ENCODE measurements at places on chromosomes 2 and 18. TPM values are rescaled to one million over a fixed set of nuclear protein-coding genes. Genes with fewer than 3 reads are reported as not detected.

Gene GALNT5
- not detected for total RNA-seq

DNA sequence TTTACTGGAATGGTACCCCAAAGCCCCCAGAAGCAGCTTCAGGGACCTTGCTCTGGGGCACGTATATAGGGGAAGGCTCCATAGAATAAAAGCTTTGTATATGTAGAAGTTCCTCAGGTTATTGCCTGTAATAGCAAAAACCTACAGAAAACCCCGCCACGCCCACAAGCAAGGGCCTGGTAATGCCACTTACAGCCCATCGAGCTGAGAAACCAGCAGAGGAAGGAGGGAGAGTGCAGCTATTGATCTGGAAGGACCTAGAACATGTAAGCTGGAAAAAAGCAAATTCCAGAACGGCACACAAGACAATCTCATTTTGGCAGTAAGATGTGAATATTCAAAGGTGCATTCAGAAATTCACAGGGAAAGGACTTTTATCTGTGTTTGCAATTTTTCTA, 15.8 kb downstream of the HS1BP3 start:
- no peak for DNase-seq
- peaks cover 2% of the 10 kb centered on the region for H3K36me3 ChIP-seq
- H3K27me3 ChIP-seq = no peaks in the 10 kb centered on the region
- H3K27ac ChIP-seq = no peak overlapping the region

DNA sequence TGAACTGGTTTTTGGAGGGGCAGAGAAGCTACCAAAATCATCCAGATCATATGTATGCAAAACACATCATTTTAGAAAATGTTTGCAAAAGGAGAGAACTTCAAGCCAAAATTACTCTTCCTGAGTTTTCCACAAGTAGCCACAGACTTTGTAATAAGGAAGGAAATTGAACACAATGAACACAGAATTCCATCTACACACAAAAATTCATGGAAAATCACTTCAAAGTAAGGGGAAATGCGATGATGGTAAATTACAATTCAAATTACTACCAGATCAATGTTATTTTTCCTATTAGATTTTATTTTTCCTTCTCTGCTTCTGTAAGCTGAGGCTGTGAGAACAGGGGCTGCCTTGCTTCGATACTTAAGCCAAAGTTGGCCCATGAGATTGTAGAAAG, 172.1 kb upstream of the ARL4C start:
- H3K4me1 ChIP-seq = no peaks in the 10 kb centered on the region
- H3K4me3 ChIP-seq = no peak overlapping the region
- H3K27me3 ChIP-seq = peaks cover 6% of the 10 kb centered on the region
- no peak overlapping the region for H3K27ac ChIP-seq
- DNase-seq = no peak
- no peaks in the 10 kb centered on the region for H3K36me3 ChIP-seq

DNA sequence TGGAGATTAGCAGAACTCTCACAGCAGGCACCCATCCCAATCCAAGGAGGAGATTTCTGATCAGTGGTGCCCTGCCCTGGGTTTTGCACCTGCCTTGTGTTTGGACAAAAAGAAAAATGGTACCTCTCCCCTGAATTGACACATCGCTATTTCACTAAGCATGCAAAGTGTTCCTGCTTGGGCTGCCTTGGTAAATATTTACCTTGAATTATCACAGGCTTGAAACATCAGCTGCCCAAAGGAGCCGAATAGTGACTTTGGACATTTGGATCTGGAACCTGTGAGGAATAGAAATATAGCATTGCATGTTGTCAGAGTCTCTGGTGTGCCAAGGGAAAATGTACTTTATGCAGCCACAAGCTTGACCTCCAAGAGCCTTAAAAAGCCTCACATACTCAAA, 926.4 kb upstream of the FANCL start:
- H3K27ac ChIP-seq = no peak overlapping the region
- no peaks in the 10 kb centered on the region for H3K4me1 ChIP-seq
- no peak overlapping the region for H3K4me3 ChIP-seq
- no peak for DNase-seq
- H3K36me3 ChIP-seq = no peaks in the 10 kb centered on the region

Gene PPP1CB
- total RNA-seq = 153 TPM

Gene DNAJC5G
- total RNA-seq = not detected

Gene RIT2
- total RNA-seq = not detected

Gene KLHL30
- not detected for total RNA-seq

DNA sequence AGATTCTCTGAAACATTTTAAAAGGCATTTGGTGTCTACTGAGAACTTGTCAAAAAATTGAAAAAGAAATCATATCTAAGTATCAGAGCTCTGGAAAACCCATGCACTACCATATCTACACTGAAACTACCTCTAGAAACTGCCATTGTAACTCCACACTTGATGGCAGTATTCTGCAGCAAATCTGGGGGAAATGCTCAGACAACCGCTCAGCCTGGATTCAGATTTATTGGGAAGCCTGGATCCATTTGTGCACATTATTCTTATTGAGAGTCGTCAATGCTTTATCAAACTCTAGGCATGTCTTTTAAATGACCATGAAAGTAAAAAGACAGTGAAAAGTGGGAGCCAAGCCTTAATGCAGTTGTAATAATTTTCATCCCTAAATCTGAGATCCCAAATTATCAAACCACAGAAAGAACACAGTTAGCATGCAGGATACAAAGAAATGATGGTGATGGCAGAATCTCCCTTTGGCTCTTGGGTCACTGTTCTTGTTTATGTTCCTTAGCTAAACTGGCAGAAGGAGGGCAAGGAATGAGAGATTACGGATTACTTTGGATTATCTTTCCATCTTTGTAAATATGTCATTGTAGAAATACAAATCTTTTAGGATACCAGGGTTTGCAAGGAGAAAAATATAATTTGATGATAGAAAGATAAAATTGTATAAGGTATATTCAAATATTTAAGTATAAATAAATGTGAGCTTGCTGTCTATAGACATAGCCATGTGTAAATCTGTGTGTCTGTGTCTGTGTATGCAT, 512.1 kb upstream of the SYT4 start:
- DNase-seq = no peak
- H3K36me3 ChIP-seq = no peaks in the 10 kb centered on the region
- no peaks in the 10 kb centered on the region for H3K27me3 ChIP-seq
- no peak overlapping the region for H3K4me3 ChIP-seq

DNA sequence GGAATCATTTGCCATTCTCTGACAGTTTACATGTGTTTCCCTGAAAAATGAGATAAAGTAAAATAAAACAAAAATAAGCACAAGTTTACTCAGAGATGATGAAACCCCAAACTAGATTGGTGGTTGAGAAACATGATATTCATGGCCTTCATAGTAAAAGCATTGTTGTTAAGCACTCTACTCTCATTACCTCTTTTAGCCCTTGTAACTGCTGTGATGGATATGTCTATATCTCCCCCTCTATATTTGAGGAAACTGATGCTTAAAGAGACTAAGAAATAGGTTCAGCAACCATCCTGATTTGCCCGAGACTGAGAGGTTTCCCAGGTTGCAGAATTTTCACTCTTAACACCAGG, 33.9 kb upstream of the GALNT3 start:
- DNase-seq = no peak
- no peaks in the 10 kb centered on the region for H3K4me1 ChIP-seq

DNA sequence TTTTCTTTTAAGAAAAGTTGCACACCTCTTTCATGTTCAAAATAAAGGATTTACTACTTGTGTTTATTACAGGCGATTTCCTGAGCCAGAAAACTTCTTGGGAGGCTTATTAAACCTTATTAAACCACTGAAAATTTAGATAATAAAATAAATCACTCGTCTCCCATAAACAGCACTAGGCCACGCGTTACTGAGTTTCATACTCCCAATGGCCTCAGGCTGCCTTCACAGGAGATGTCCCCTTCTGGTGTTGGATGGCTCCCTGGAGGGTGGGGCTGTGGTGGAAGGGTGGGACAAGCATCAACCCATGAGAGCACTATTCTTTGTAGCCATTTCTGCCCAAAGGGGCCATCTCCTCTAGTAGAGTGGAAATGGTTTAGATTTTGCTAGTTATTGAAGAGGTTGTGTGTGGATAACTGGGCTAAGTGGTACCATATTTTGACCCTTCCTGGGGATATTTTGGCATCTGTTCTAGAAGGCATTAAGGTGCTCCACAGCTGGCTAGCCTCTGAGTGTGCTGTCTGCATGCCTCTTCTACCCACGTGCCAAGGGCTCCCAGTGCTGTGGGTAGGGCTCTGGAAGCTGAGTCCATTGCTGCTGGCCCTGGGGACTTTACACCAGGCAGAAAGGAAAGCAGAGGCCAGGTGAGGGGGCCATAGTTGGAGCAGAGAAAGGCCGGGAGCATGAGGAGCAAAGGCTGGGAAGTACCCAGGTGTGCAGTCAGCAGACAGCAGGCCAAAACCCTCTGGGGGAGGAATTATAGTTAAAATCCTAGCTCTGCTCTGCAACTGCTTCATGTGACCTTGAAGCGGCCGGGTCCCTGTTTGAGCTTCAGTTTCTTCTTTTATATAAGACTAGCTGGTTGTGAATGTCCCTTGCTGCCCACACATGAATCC, 121.7 kb upstream of the SMAD2 start:
- no peaks in the 10 kb centered on the region for H3K4me1 ChIP-seq
- no peak for DNase-seq
- H3K36me3 ChIP-seq = no peaks in the 10 kb centered on the region
- peaks cover 20% of the 10 kb centered on the region for H3K27me3 ChIP-seq
- H3K4me3 ChIP-seq = no peak overlapping the region

DNA sequence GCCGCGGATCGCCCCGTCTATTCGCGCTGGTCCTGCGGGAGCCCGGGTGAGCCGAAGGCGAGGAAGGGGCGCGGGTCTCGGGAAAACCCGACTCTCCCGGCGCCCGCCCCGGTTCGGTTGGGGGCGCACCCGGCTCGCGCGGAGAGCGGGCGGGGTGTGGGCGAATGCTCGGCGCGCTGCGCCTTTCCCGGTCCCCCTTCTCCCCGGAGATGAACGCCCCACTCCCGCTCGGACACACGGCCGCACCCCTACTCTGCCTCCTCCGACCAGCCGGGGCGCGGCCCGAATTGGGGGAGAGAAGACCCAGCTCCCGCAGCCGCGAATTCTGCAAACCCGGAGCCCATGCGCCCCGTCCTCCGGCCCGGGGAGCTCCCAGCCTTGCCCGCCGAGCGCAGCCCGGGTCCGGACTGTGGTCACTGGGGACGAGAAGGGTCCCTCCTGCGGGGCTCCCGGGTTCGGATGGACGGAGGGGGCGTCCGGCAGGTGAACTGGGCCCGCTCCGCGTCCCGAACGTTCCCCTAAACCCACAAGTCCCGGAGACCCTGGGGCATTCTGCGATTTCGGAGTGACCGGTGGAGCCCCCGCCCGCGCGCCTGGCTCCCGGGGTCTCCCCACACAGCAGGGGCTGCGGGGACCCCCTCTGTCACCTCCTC, 734 bp downstream of the KCNG2 start:
- no peak for DNase-seq
- peaks cover 11% of the 10 kb centered on the region for H3K4me1 ChIP-seq
- no peaks in the 10 kb centered on the region for H3K36me3 ChIP-seq
- no peak overlapping the region for H3K4me3 ChIP-seq

Gene DSC2
- not detected for total RNA-seq
